ENCODE measurements at places on chromosomes 7 and 10. TPM values are rescaled to one million over a fixed set of nuclear protein-coding genes. Genes with fewer than 3 reads are reported as not detected.

DNA sequence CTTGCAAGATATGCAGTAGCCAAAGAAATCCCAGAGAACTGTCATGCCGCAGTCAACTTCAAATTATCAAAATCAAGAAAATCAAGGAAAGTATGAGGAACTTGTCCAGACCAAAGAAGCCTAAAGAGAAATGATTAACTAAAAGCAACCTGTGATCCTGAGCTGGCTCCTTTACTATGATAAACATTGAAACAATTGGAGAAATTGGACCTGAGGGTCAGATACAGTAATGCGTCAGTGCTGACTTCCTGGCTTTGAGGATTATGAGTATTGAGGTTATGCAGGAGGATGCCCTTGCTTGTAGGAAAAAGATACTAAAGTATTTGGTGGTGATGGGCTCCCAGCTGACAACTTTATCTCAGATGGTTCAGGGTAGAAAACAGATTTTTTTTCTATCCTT is 324.7 kb upstream of the AKR1E2 start:
- H3K36me3 ChIP-seq: no peaks in the 10 kb centered on the region
- H3K27me3 ChIP-seq: no peaks in the 10 kb centered on the region
- H3K4me3 ChIP-seq: no peak overlapping the region
- H3K4me1 ChIP-seq: peaks cover 4% of the 10 kb centered on the region
- DNase-seq: no peak
- peak overlapping the region; percentile 23 for H3K27ac ChIP-seq

EPO gene
- not detected for total RNA-seq

GHRHR gene
- not detected for total RNA-seq

- H3K4me1 ChIP-seq: no peaks in the 10 kb centered on the region
- DNase-seq: no peak
- H3K4me3 ChIP-seq: peak overlapping the region; percentile 79
- peaks cover 27% of the 10 kb centered on the region for H3K36me3 ChIP-seq
- no peaks in the 10 kb centered on the region for H3K27me3 ChIP-seq
- H3K27ac ChIP-seq: peak overlapping the region; percentile 86
These were observed 637 bp downstream of the HSPA14 start for GRCh38 chr10:14838582-14839304.

GRCh38 chr10:33233635-33234034 is 100.8 kb downstream of the NRP1 start:
- no peak for DNase-seq
- no peak overlapping the region for H3K4me3 ChIP-seq
- H3K4me1 ChIP-seq: peaks cover 54% of the 10 kb centered on the region
- peaks cover 3% of the 10 kb centered on the region for H3K36me3 ChIP-seq
- peak overlapping the region; percentile 96 for H3K27ac ChIP-seq
- no peaks in the 10 kb centered on the region for H3K27me3 ChIP-seq

SKIDA1 gene
- total RNA-seq: 9.3 TPM

DNA sequence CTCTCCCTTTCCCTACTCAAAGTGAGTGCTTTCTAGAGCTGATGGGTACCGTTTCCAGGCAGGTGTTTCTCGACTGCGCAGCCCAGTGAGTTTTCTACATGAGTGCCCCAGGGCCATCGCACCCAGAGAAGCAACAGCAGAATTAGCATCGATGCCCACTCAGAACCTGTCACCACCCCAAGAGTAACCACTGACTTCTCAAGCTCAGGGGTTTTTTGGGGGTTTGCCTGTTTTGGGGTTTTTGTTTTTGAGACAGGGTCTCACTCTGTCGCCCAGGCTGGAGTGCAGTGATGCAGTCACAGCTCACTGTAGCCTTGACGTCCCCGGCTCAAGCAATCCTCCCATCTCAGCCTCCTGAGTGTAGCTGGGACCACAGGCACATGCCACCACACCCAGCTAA is 25.7 kb downstream of the SNX8 start:
- H3K27ac ChIP-seq: no peak overlapping the region
- H3K27me3 ChIP-seq: no peaks in the 10 kb centered on the region
- no peaks in the 10 kb centered on the region for H3K36me3 ChIP-seq
- H3K4me1 ChIP-seq: no peaks in the 10 kb centered on the region
- no peak for DNase-seq

POMZP3 gene
- total RNA-seq: 21.8 TPM

- H3K27me3 ChIP-seq: 0 out of 2 replicates have a peak, but pooled peaks cover 10% of the 10 kb centered on the region
- H3K27ac ChIP-seq: no peak overlapping the region
- no peaks in the 10 kb centered on the region for H3K36me3 ChIP-seq
- no peak overlapping the region for H3K4me3 ChIP-seq
- no peak for DNase-seq
- H3K4me1 ChIP-seq: no peaks in the 10 kb centered on the region
These were observed 20.5 kb downstream of the STAG3 start for GRCh38 chr7:100198266-100198665.

CDHR3 gene
- total RNA-seq: 6.5 TPM

GRCh38 chr7:31111109-31111451 is 59.0 kb downstream of the ADCYAP1R1 start:
- H3K36me3 ChIP-seq: no peaks in the 10 kb centered on the region
- H3K4me3 ChIP-seq: no peak overlapping the region
- H3K27ac ChIP-seq: no peak overlapping the region
- no peaks in the 10 kb centered on the region for H3K4me1 ChIP-seq
- DNase-seq: no peak

- H3K27me3 ChIP-seq: no peaks in the 10 kb centered on the region
- H3K27ac ChIP-seq: no peak overlapping the region
- H3K4me3 ChIP-seq: no peak overlapping the region
These were observed 164.4 kb downstream of the GLRX3 start for GRCh38 chr10:130300608-130301020.

DNA sequence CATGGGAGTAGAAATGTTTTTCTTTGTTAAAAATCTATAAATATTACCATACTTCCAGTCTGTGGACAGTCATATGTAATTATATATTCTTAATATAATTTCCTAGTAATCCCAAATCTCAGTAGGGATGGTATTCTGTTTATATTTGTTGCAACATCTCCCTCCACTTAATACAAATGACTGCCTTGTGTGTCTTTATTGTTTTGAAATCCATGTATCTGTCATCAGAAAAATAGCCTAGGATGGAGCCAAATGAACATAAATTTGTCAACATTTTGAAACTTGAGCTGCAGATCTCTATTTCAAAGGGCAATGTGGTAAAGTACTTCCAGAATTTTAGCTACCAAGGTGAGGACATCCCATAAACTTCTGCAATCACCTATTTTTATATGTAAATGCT is 290.7 kb downstream of the TSPAN12 start:
- DNase-seq: no peak
- H3K4me1 ChIP-seq: no peaks in the 10 kb centered on the region
- H3K27me3 ChIP-seq: no peaks in the 10 kb centered on the region
- no peak overlapping the region for H3K4me3 ChIP-seq
- no peak overlapping the region for H3K27ac ChIP-seq

PLXNA4 gene
- total RNA-seq: 0.10 TPM

DNA sequence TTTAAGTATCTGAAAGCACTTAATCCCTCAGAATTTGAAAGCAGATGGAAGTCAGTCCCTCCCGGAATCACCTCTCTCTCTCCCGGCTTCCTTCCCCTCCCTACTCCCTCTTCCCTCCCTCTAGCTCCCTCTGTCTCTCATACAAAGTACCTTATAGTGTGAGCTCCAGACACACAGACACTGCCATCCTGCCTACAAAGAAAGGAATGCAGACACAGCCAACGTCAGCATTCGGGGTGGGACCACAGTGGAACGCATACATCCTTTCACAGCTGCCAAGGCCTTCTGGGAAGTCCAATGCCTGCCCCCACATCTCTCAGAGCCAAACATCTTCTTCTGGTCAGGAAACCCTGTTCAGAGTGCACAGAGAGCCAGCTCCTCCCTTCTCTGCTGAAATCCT is 9.3 kb downstream of the NOD1 start:
- DNase-seq: no peak
- no peaks in the 10 kb centered on the region for H3K36me3 ChIP-seq
- no peak overlapping the region for H3K4me3 ChIP-seq
- H3K27me3 ChIP-seq: no peaks in the 10 kb centered on the region

GRCh38 chr10:114271779-114272167 is 32.7 kb downstream of the VWA2 start:
- no peak overlapping the region for H3K4me3 ChIP-seq
- H3K27me3 ChIP-seq: no peaks in the 10 kb centered on the region
- no peaks in the 10 kb centered on the region for H3K36me3 ChIP-seq

- no peaks in the 10 kb centered on the region for H3K4me1 ChIP-seq
- H3K27ac ChIP-seq: no peak overlapping the region
- no peak for DNase-seq
- no peak overlapping the region for H3K4me3 ChIP-seq
- no peaks in the 10 kb centered on the region for H3K36me3 ChIP-seq
These were observed 444.8 kb downstream of the GATA3 start for GRCh38 chr10:8499312-8499711.

All from Panc1 (cell line).